ENCODE measurements at places on chromosomes 11 and 22.

- no peak for DNase-seq
Observed at GRCh38 chr11:115183830-115184229, 320.4 kb downstream of the CADM1 start.

DNA sequence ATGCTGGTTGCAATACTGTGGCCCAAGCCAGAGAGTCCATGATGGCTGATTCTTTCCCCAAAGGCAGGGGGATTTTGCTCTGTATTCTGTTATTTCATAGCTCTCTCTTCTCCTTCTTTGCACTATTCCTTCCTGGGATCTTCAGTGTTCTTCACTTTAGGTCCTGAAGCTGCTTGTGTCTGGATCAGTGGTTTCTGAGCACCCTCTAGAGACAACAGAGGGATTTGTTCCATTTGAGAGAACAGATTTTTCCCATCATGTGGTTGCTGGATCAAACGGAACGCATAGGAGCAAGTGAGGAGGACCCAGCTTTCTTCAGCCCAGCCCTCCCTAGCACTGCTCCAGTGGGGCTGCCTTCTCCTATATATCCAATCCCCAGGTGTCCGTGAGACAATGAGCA, 68.7 kb upstream of the SYN3 start:
- DNase-seq = no peak

DNA sequence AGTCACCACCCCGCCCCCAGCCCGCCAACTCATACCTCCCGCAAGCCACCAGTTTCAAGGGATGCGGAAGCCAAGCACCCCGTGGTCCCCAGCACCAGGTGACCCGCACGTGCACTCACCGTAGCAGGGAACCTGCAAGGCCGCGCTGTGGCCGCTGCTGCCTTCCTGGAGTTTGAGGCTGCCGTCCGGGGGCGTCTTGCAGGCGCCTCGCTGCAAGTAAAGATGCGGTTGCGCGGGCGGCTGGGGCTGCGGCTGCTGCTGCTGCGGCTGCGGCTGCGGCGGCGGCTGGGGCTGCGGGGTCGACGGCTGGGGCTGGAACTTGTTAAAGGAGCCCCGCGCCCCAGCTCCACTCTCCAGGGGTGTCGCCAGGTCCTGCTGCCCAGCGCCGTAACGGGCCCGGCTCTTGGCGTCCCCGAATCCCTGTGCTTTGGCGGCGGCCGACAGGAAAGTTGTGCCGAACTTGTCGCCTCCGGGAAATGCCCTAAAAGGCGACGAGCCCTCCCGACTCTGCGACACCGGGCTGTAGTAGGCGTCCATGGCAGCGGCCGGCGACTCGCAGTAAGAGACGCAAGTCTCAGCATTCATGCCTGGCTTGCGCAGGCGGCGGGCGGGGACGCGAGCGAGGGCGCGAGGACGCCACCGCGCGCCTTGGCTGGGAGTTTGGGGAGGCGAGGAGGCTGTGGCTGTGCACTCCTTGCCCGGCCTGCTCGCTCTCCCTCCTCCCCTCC, at the start of gene ALX4:
Gene ALX4 (minus strand): TSS at position 662 of the 728 bp plus-strand sequence. CDS start 77 bp downstream, at position 585.
- no peak for DNase-seq

- no peak for DNase-seq
Observed at GRCh38 chr11:79308429-79308828, 132.4 kb downstream of the TENM4 start.

DNA sequence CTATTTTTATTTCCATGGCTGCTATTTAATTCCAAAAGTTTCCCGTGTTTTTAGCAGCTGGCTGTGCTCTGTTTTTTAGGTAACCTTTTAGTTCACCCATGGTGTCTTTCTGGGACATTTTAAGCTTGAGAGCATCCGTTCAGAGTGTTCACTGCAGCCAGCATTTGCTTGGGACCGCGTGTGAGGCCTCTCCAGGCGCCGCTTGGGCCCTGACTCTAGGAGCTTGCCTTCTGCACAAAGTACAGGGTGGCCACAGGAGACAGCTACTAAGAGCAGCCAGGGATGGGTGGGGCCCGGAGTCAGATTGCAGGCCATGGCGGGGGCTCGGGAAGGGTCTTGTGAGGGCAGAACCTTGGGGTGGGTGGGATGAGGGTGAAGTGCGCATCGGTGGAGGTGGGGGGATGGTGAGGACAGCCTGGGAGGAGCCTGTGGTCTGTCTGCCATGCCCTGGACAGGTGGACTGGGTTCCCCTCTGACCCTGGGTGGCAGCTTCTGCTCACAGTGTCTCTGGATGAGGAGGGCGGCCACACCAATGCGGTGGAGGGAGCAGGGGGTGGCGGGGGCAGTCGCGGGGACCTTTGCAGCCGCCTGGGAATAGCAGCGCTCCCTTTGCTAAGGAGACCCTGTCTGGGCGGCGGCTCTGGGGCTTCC, 288.1 kb downstream of the TBC1D22A start:
- DNase-seq = no peak

GRCh38 chr11:119478711-119479285, 55.8 kb upstream of the THY1 start:
- DNase-seq = no peak

DNA sequence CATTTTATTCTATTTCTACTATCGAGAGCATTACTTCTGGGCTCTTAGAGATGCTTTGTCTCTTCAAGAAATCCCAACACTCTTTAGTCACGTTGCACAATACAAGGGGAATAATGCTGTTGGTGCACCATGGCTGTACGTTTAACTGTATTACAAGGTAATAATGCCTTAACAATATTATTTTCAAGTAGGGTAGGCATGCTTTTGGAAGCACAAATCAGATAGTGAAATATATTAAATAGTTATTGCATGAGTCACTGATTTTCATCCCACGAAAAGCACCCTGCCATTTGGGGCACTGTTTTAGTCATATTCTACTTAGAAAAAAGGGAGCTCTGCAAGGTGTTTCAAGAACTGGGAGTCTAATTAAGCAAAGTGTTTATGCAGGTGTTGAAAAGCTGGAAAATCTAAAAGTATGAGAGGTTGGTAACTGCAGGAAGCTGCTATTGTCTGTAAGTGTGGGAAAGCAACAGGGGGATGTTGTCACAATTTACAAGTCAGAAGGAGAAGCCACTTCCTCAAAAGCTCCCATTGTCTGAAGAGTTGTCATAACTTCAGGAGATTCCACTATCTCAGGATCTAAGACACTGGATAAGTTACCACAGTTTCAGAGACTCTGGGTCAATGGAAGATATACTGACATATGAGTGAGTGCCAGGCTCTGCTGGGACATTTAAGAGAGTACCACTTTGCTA, 218.2 kb downstream of the JRKL start:
- no peak for DNase-seq

GRCh38 chr22:37061611-37062375, 10.3 kb downstream of the KCTD17 start:
- no peak for DNase-seq

DNA sequence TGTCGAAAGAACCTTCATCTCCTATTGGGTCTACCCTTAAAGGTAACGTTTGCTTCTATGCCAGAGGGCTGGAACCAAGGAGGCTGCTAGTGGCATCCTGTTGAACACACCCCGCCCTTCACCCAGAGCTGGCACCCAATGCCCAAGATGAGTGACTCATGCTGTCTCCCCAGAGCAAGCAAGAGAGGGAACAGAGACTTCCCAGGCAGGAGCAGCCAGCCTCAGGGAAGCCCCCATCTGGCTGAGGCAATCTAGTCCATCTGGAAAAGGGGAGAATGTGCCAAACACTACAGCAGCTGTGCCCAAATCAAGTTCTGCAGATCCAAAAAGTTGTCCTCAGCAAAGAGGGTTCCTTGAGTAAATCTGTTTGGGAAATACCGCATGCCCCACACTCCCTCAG, 91.9 kb upstream of the TP53I11 start:
- DNase-seq = no peak

DNA sequence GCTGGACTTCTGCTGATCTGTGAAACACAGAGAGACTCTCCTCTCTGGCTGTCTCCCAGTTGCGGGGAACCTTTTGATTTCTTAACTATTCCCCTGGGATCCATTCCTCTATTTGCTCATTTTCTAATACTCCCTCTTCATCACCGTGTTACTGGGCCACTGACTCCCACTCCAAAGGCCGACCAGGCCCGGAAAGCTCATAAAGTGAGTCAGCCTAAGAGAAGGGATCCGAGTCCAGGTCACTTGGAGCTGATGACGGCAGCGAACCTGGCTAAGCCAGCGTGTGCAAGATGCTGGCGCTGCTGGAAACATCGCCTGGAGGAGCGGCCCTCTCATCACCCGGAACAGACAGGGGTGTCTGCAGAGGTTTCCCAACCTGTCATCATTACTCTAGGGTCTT, 112.8 kb downstream of the FBXO7 start:
- no peak for DNase-seq

- no peak for DNase-seq
Observed at GRCh38 chr11:11207428-11207827, 145.6 kb downstream of the CSNK2A3 start.

DNA sequence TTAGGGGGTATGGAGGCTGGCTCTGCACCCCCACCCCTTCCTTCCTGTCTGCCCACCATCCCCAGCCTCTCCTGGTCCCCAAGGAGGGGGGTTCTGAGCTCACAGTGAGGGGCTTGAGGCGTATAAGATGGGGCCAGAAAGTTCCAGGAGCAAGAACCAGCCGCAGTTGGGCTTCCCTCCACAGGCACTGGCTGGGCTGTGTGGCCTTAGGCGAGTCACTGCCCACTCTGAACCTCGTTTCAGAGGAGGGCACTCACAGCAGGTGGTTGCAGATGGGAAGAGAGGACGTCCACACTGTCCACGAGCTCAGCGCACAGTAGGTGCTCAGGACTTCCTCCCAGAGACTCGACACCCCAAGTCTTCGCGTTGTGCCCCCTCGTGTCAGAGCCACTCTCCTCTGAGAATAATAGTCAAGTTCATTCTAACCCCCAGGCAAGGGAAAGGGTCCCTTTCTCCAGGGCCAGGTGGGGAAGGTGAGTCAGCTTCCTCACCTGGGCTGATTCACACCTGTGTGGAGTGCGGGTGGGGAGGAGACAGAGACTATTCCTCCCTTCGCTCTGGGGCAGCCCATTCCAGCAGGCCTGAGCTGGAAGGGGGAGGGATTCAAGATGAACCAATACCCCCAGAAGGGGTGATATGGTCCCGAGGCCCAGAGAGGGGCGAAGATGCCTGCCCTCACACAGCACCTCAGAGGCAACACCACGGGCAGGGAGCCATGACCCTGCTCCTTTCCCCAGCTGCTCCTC, 29.3 kb downstream of the RPL3 start:
- DNase-seq = no peak

DNA sequence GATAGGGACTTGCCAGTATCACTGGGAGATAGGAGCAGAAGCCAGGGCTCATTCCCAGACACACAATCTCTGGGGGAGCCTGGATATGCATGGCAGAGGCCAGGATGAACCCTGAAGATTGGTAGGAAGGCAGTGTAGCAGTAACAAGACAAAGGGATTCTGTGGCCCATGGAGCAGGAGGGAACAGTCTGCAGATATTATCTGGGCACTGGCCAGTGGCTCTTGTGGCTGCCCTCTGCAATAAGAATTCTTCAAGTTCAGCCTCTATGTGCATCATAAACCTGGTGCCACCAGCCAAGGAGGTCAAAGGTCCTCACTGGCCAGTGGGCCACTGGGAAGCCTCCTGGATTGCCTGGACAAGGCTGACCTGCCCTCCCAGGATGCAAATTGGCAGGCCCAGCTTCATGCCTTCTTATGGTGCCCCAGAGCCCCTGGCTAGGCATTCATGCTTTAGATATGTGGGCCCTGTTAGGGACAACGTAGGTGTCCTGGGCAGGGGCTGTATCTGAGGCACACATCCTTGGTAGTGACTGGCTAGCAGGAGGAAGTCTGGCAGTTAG, 29.2 kb downstream of the KCNQ1OT1 start:
- no peak for DNase-seq

GRCh38 chr11:116774661-116775060, 1.9 kb upstream of the BUD13 start:
- no peak for DNase-seq

DNA sequence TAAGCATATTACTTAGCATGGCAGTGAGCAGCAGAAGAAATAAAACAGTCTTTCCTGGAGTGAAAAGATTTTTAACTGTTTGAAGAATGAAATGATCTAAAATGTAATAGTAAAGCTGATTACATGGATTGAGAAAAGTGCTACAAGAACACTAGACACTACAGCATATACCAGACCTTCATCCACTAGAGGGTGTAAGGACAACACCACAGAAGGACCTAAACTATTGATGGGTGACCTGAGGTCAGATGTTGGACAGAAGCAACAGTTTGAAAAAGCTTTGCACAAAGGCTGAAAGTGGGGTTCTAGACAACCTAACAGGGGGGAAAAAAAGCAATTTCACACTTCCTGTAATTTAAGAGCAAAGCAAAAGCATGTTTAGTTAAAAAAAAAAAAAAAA, 97.7 kb downstream of the RBFOX2 start:
- DNase-seq = peak; percentile 51

- DNase-seq = no peak
Observed at GRCh38 chr22:46046299-46046685, 69.3 kb upstream of the WNT7B start.

DNA sequence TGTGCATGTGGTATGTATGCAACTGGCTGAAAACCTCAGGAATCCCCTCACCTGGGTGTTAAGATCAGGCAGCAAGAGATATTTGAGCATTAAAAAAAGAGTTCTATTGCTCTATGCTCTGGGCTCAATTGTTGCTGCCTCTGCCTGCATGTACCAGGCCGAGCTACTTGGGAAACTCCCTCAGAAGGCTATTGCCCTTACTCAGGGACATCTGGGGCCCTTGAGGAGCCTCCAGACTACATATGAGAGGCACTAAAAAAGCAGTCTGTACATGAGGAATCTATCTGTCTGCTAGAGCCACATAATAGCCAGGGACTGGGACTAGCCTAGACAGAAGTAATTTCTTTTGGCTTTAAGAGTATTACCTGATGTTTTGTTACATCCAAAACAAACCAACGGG, 120.1 kb downstream of the SWAP70 start:
- DNase-seq = no peak

GRCh38 chr11:38530226-38530625, 1932.2 kb upstream of the RAG2 start:
- DNase-seq = no peak

GRCh38 chr11:2432628-2433071, 11.7 kb downstream of the TRPM5 start:
- DNase-seq = no peak

DNA sequence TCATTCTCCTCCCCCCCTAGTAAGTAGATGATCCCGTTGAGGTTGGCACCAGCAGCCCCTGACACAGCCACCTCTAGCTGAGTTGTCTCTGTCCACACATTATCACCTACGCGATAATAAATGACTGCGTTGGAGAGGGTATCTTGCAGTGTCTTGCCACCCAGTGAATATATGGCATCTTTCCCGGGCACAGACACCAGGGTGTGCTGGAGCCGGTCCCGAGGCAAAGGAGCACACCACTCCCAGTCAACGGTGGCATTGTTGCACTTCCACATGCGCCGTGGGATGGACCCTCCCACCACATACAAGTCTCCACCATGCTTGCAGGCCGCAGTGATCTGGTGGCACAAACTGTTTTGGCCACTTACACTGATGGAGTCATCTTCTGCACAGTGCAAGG, 5.4 kb downstream of the KBTBD4 start:
- DNase-seq = no peak
